GM04503 (cell line): ENCODE measurements at places on chromosomes 5 and 9.
A peak's percentile ranks its signal among the peaks of the same experiment; 100 is the strongest.

DNA sequence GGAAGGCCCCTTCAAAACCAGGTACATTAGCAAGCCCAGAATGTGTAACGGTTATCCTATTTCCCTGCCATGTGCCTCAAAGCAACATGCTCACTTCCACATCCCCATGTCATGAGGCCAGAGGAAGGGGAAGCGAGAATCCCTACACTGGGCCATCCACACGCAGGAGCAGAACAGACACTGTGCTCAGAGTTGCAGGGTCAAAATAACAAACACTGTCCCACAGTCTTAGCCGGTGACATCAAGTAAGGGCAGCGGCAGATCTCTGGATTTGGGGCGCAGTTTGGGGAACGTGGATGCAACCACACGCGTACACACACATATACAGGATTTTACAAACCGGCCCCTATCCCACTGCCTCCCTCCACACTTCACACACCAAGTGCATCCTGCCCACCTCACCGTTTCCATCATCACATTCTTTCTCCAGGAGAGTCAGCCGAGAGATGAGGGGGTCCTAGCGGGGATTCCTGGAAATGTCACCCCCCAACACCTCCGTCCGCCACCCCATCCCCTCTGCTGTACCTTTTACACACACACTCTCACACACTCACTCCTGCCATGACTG is 776 bp downstream of the APBA1 start:
- DNase-seq, result no peak

GRCh38 chr5:124628721-124629596 is 117.5 kb downstream of the ZNF608 start:
- peak; percentile 79 for DNase-seq

DNA sequence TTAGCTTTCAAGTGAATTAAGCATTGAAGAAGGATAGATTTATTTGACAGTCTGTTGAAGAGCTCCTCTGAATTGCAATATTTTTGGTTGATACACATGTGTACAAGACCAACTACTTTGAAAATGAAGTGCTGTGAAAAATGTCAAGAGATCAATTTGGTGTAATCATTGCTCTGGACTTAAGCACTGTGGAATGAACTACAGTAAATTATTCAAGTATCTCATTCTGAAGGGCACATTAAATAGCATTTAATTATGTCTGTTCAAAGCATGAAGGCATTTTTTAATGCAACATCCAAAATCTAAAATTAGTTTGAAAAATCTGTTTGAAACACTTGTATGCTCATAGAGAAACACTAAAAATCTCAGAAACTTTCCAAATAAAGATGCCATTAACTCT is 107.5 kb downstream of the CDH18 start:
- no peak for DNase-seq

GRCh38 chr9:91677822-91678436 is 254.3 kb upstream of the NFIL3 start:
- no peak for DNase-seq

- no peak for DNase-seq
Observed at GRCh38 chr5:116564312-116564711, 10.3 kb downstream of the SEMA6A start.

DNA sequence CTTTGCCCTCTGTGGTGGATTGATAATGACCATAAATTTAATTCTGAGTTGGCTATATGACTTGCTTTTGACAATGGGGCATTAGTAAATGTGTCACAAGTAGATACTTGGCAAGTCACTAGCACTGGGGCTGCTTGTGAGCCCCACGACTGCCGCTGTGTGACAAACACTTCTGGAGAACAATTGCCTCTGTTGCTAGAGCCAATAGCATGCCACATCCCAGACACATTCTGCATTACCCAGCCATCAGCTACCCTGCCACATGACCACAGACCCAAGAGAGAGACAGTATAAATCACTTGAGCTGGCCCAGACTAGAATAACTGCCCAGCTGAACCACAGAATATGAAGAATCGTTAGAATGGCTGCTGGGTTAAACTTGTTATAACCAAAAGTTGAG is 753.2 kb upstream of the DMAC1 start:
- no peak for DNase-seq

DNA sequence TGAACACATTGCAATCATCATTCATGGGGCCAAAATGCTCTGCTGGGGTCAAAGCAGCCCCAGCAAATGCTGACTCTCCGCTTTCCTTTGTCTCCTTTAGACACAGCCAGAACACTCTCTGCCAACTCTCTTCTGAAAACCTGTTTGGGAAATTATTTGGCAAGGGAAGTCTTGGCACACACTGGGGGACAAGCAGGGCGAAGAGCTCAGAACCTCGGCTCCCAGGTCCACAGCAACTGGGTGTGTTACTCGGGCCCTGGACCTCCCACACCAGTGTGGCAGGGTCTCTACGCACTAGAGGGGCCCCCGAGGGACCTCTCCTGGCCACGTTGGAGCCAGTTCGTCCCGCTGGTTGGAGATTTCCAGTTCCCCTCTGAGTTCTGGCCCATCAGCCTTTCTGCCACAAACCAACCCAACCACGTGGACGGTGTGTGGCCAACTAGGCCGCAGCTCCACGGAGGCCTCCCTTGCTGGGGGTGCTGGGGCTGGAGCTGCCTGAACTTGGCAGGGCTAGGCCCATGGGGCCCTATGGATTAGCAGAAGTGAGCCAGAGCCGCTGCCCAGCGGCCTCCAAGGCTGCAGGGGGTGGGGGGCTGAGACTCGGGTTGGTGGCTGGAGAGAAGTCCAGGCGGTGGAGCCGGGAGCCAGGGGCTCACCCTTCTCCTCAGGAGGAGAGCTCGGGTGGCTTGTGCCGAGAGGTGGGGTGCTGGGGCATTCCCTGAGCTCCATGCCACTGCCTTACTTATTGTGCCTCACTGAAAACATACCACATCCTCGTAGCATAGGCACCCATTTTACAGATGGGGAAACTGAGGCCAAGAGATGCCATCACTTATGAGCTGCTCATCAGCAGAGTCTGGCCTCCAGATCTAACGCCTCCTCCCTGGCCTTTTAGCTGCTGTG is 46.8 kb upstream of the RNU6ATAC start:
- DNase-seq, result no peak

- no peak for DNase-seq
Observed at GRCh38 chr9:14992081-14992480, 81.9 kb upstream of the FREM1 start.

GRCh38 chr5:135596157-135596763 is 17.5 kb upstream of the CXCL14 start:
- no peak for DNase-seq

GRCh38 chr5:117302473-117302872 is 727.9 kb upstream of the SEMA6A start:
- DNase-seq, result no peak

GRCh38 chr9:73173557-73174329 is 22.1 kb downstream of the ANXA1 start:
- no peak for DNase-seq

- no peak for DNase-seq
Observed at GRCh38 chr5:28408186-28408585, 1369.8 kb upstream of the CDH9 start.

DNA sequence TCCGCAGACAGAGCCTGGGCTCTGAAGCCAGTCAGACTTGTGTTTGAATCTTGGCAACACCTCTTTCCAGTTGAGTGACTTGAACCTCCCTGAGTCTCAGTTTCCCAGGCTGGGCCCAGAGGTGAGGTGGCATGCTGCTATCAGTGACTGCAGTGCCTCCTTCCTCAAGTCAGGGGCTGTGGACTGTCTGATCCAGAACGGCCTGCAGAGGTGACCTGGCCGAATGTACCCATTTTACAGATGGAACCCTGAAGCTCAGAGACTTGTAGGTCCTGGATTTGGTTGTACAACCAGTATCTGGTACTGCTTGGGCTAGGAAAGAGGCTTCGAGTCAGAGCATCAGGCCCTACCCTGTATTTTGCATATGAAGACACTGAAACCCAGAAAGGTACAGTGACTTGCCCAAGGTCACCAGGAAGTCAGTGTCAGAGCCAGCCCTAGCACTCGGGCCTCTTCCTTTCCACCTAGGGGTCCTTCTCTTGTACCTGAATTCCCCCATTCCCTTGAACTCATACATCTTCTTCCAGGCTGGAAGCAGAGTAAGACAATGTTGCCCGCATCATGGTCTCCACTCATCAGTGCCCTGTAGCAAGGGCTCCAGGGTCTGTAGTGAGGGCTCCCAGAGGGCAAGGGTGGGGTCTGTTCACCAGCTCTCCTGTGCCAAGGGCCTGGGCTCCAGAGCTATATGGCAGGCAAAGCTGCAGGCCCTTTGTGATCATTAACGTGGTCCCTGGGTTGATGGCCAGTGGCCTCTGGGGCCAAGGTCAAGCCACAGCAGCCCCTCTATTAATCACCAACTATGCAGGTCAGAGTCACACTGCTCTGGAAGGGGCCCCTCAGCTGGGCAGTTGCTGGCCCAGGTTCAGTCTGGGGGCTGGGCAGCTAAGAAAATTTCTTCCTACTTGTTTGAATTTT is 28.5 kb downstream of the GSN start:
- DNase-seq, result no peak

DNA sequence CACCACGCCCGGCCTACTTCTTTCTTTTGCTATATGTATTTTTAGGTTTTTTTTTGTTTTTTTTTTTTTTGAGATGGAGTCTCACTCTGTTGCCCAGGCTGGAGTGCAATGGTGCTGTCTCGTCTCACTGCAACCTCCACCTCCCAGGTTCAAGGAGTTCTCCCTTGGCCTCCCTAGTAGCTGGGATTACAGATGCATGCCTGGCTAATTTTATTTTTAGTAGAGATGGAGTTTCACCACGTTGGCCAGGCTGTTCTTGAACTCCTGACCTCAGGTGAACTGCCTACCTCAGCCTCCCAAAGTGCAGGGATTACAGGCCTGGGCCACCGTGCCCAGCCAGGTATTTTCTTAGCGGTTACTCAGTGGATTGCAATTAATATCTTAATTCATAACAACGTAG is 23.9 kb upstream of the C5orf24 start:
- no peak for DNase-seq

DNA sequence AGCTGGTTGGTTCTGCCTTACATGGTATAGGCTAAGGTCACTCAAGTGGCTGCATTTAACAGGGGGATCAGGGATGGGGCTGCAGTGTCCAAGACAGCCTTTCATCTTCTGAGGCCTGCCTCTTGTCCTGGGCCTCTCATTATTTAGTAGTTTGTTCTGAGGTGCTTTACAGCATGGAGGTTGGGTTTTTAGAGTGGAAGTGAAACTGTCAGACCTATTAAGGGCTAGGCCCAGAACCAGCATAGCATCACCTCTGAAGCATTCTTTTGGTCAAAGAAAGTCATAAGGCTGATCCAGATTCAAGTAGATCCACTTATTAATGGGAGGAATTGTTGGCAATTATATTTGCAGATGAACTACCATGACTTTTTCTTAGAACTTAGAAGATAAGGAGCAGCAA is 146.0 kb upstream of the NMUR2 start:
- DNase-seq, result no peak

- no peak for DNase-seq
Observed at GRCh38 chr5:176779537-176779936, 30.8 kb upstream of the UNC5A start.

DNA sequence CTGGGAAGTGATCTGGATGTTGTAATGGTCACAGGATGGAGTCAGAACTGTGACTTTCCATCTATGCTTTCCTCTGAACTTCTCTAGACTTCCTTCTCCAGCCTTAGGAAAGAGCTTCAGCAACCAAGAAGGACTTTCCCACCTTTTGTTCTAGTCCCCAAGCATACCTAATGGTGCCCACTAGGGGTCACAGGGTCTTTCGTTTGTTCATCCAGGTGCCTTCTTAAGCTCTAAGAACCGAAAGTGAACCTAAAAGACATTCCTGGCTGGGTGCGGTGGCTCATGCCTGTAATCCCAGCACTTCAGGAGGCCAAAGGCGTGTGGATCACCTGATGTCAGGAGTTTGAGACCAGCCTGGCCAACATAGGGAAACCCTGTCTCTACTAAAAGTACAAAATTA is 1.8 kb upstream of the WNT8A start:
- no peak for DNase-seq

GRCh38 chr9:109939698-109940342 is 159.8 kb downstream of the PALM2AKAP2 start:
- DNase-seq, result no peak
